GM20000 (cell line): ENCODE measurements at places on chromosomes 4 and X.

- DNase-seq: no peak
Observed at GRCh38 chr4:67885762-67886161, 2.0 kb upstream of the TMPRSS11D start.

DNA sequence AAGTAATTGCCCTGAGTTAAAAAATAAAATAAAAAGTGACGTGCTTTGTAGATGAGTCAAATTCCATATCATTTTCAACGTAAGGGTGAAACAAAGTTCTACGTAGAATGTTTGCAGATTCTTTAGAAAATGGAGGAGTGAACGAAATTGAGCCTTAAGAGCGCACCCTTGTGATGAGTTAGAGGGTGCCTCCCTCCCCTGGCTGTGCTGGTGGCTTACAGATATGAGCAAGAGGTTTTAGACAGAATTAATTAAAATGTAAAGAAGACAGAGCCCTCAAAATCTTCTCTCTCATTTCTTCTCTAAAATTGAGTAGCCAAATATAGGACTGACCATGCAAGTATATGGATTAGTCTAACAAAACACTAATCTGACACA is 30.2 kb upstream of the LGI2 start:
- no peak for DNase-seq

GRCh38 chrX:129233786-129234185 is 289.5 kb downstream of the SMARCA1 start:
- no peak for DNase-seq

- no peak for DNase-seq
Observed at GRCh38 chrX:39944416-39944815, 153.3 kb downstream of the BCOR start.

DNA sequence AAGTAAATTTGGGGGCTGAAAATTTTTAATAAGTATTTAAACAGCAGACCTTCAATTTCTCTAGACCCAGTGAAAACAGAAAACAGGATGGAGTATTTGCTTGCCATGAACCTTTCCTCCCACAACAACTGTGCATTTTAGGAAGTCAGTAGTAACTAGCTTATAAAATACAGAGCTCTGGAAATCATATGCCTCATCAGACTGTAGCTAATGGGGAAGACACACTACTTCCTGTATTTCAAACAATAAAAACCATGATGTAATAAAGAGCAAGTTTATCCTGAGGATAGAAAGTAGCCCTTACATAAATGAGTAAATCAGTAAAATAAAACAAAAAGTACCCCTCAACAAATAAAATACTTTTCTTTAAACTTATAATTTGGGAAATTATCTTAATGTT is 280.1 kb upstream of the ZFP42 start:
- DNase-seq: no peak

DNA sequence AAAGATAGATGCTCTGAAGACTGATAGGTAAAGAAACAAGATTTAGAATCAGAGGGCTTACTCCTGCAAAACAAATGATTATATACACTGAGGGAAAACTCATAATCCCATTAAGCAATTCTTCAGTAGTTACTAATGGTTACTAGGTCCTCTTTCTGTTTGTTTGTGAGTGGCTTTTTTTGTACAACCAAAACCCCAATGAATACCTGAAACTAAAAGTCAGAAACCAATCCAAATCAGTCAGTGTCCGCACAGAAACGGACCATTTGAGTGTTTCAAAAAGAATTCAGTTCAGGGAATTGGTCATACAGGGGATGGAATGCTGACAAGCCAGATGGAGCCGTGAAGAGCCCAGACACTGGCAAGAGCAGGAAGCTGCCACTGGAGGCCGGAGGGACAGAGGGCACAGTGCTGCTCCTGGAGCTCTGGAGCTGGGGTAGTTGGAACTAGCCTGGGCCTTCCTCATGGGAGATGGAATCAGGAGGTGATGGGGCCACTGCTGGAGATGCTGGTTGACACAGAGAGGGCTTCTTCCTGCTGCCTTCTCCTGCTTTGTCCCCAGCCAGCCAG is 31.9 kb downstream of the SETD7 start:
- DNase-seq: no peak

- no peak for DNase-seq
Observed at GRCh38 chr4:98006060-98006459, 137.2 kb downstream of the STPG2 start.

GRCh38 chrX:12080265-12080664 is 58.0 kb upstream of the FRMPD4 start:
- peak; percentile 6 for DNase-seq

DNA sequence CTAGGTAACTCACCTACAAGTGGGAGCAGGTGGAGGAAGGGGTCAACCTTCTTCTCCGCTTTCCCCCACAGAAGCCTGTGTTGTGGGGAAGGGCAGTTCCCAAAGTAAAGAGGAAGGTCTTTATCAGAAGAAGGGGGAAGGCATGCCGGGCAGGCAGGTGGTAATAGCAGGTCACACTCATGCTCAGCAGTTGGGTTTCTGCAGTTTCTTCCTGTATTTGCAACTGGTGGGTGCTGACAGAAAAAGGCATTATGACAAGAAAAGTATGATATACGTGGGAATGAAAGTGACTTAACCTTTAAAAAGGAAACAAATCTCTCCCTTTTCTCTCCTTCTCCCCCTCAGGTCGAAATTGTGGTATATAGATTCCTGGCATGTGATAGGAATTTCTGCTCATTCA is 3.7 kb downstream of the MTMR1 start:
- DNase-seq: peak; percentile 9

- DNase-seq: peak; percentile 25
Observed at GRCh38 chr4:88818631-88819470, 121.2 kb upstream of the NAP1L5 start.

DNA sequence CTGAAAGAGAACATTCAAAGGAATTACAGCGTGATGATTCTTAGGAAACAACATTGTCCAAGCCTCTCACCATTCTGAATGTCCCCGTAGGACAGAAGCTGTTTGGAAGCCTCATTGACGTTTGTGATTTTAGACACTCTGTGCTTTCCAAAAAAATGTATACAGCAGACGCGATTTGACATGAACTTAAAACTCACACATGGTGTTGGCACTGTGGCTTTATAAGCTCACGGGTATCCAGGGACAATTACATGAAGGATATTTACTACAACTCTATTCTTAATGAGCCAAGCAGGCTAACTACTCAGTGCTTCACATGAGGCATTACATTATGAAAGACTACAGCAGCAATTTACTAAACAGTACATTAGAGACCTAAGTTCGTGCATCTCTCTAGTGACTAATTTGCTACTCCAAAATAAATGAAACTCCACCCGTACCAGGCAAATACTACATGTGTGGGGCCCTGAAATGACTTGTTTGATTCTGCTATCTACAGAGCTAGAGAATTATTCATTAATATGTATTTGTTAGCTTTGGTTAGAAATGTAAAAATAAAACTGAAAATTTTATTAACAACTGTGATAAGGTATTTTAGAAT is 620.7 kb downstream of the SPRY1 start:
- DNase-seq: no peak

- DNase-seq: no peak
Observed at GRCh38 chr4:139562067-139562684, 6.2 kb upstream of the SETD7 start.

DNA sequence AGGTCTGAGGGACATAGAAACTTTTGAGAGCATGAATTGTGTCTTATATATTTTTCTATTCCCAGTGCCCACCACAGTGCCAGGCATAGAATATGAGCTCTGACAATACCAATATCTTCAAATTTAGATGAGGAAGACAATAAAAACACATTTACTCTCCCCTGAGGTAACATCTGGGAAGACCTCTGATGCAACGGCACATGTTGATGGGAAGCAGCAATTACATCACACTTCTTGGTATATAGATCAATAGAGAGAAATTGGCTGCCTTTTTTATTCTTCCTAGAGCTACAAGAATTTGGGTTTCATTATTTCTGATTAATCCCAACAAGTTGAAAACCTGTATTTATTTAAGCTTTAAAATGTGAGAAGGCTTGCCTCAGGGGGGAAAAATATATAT is 67.4 kb upstream of the SMAD1 start:
- DNase-seq: no peak

GRCh38 chrX:7158468-7158990 is 10.6 kb upstream of the PUDP start:
- DNase-seq: no peak

GRCh38 chr4:19375136-19375804 is 876.4 kb upstream of the SLIT2 start:
- no peak for DNase-seq

DNA sequence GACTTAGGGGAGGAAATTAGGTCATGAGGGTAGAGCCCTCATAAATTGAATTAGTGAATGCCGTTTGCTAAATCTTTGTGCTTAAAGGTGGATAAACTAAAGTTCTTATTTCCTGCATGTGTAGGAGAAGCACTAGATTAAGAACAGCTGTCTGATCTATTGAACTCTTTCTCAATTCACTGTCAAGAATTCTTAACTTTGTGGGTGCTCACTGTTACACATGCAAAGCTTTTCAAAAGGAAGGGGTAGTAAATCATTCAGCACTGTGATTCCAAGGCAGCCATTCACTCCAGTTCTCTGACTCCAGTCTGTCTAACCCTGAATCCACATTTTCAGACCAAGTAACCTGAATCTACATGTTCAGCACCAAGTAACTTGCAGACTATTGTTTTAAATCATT is 1520.1 kb downstream of the PCDH18 start:
- DNase-seq: no peak

- peak; percentile 4 for DNase-seq
Observed at GRCh38 chr4:80610845-80611677, 275.5 kb downstream of the CFAP299 start.

GRCh38 chr4:173214231-173214630 is 45.6 kb downstream of the GALNT7 start:
- no peak for DNase-seq

- peak; percentile 56 for DNase-seq
Observed at GRCh38 chrX:149871940-149872339, 9.0 kb upstream of the MAGEA8 start.

- no peak for DNase-seq
Observed at GRCh38 chr4:89906777-89907521, 12.3 kb downstream of the MMRN1 start.

- DNase-seq: no peak
Observed at GRCh38 chrX:129665916-129666644, 11.3 kb upstream of the APLN start.

- peak; percentile 43 for DNase-seq
Observed at GRCh38 chrX:68693481-68694434, 46.3 kb downstream of the STARD8 start.
